CD4-positive, alpha-beta T cell treated with Interleukin-4 for 4 hours (primary cell): ENCODE measurements at places on chromosomes 13 and 19.
A peak's percentile ranks its signal among the peaks of the same experiment; 100 is the strongest.

- DNase-seq: no peak
Observed at GRCh38 chr13:43567608-43568007, 219.2 kb downstream of the ENOX1 start.

DNA sequence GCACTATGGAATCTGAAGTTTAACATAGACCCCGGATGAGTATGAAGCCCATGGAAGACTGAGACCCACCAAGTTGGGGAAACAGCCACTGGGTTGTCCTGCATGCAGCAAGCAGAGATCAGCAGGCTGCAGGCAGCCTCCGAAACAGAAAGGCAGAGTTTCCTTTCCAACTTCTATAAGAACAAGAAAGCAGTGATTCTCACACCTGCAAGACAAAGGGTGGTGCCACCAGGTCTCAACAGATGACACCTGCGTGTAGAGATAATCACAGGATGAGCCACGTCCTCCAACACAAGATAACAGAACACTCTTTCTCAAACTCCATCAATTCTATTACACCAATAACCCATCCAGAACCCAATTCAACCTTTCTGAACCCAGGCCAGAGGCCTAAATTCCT is 457.9 kb downstream of the FOXO1 start:
- DNase-seq: peak; percentile 15

- DNase-seq: no peak
Observed at GRCh38 chr13:24134757-24135156, 25.8 kb upstream of the SPATA13 start.

DNA sequence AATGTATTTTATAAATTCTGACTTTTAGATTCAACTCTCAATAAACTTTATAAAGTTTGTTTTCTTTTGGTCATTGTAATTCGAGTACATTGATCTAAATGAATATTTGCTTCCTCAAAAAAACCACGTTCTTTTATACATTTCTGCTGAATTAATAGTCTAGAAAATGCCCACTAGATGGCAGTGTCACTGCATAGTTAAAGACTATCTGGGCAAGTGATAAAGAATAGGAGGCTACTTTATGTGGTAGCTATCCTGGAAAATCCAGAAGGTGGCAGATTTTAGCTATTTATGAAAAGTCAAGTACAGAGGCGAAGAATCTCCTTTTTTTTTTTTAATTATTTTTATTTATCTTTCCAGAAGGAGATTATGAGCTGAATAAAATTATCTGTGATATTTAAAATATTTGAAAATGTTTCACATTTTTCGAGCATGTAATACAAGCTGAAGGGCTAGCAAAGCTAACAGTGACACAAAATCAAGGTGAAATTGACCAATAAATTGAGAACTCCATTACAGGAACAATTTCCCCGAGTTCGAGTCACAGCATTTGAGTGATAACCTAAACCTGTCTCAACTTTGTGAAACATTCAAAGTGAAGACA is 221.8 kb downstream of the OLFM4 start:
- DNase-seq: peak; percentile 42

- DNase-seq: no peak
Observed at GRCh38 chr13:114237415-114238112, 2.9 kb downstream of the CDC16 start.

- DNase-seq: no peak
Observed at GRCh38 chr19:45186509-45187334, 8.1 kb downstream of the BLOC1S3 start.

DNA sequence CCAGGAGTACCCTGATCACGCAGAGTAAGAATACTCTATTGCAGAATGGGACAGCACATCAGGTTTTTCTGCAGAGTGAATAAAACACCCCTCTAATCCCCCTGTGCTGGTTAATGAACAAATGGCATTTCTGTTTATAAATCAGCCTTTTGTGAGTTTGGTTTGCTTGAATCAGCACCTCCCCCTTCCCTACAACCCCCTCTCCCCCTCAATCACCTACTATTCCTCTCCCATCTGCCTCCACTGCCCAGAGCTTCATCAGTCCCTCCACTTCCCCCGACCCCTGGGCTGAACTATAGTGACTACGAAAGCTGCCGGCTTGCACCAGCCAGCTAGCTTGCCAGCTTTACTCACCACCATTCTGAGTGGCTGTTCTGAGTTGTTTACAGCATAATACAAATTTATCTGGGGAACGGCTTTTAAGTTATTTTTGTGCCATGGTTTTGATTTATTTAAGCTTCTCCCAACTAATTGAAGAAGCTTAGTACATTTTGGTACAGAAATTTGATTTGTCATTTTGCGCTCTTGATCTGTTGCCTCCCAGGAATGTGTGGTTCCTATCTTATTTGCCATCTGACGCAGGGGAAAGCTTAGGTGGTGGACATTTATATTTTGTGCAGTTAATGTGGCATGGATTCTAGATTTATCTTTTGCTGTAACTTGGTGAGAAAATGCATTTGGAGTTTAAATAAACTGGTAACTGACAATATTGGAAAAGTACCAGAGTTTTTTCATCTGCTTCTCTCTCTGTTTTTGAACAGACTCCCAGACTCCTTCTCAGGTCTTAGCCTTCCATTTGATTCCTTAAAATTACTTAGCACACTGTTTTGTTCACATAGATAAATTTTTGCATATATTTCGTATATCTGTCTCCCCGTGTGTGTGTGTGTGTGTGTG is 41.7 kb upstream of the WDFY2 start:
- no peak for DNase-seq

DNA sequence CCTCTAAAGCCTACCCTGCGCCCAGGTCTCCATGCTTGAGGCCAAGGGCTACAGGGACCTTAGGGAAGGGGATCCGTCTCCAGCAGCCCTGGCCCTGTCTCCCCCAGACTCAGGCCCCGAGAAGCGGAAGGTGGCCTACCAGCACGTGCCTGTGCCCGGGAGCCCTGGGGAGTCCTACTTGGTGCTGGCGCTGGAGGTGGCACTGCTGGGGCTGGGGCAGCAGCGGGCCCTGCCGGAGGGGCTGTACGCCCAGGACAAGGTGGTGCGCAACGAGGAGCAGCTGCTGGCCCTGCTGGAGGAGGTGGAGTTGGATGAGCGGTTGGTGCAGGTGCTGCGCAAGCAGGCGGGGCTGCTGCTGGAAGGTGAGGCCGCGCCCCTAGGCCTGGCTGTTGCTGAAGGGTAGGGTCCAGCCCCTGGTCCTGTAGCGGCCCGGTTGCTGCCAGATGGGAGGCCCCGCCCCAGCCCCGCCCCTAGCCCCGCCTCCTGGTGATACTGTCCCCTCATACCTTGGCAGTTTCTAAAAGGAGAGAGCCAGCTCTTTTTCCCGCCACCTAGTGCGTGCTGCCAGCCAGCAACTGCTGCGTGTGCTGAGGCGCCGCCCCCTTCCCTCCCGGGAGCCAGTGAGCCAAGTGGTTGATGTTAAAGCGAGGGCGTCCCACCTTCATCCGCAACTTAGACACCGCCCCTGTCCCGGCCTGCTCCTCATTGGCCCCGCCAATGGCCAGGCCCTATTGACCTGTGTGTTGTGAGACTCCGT is 22.6 kb downstream of the ZSWIM4 start:
- DNase-seq: peak; percentile 48

GRCh38 chr19:20416661-20417060 is 148.9 kb downstream of the ZNF737 start:
- DNase-seq: no peak

DNA sequence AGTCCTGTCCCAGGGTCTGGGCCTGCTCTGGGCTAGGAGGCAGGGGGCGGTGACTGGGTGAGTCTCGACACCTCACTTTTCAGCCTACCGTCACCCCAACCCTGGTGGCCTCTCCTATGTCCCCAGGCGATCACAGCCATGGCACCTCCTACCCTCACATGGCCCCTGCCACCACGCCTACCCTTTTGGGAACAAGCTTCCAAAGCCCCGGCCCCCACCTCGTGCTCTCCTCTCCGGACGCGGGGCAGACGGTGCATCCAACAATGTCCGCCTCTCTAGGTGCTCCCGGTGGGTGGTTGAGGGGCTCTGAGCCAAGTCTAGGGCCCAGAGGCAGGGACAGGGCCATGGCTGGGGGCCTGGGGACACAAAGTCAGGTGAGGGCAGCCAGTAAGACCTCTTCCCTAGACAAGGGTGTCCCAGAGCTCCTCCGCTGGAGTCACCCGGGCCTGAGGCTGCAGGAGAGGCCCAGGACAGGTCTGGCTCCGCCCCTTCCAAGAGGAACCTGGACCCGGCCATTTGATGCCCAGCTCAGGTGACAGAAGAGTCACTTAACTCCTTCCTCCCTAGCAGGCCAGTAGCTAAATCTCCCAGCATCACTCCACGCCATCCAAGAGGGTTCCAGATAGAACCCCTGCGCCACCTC is at the start of gene SYNE4:
Gene SYNE4 (minus strand): TSS at position 478 of the 643 bp plus-strand sequence. CDS start 132 bp downstream, at position 346.
- no peak for DNase-seq

DNA sequence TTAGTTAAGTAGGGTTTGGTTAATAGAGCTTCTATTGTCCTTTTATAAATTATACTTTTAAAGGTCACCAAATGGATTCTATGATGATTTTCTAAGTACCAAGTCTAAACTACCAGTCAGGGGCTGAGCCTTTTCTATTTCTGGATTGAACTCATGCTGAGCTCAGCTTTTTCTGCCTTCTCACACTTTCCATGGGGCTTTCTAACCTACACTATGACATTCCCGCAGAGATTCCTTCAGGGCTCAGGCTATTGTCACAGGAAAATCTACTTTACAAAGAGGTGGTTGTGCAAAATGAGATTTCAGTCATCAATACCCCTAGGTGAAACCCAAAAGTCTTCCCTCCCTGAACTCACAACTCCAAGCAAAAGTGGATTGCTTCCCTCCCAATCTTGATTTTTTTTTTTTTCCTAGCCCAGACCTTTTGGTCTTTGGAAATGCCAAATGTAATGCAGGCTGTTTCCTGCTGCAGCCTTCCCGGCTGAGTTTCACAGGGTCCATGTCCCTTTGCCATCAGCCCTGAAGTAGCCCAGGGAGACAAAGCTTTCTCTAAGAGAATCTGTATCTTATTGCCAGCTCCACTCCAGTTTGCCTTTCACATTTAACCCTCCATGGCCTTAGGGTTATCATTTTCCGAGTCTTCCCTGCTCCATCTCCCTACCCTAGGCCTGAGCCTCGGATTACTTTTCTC is 13.6 kb downstream of the C13orf42 start:
- DNase-seq: no peak

GRCh38 chr19:15248106-15248505 is 15.9 kb upstream of the EPHX3 start:
- DNase-seq: no peak

GRCh38 chr19:30743011-30743410 is 370.8 kb downstream of the ZNF536 start:
- no peak for DNase-seq

DNA sequence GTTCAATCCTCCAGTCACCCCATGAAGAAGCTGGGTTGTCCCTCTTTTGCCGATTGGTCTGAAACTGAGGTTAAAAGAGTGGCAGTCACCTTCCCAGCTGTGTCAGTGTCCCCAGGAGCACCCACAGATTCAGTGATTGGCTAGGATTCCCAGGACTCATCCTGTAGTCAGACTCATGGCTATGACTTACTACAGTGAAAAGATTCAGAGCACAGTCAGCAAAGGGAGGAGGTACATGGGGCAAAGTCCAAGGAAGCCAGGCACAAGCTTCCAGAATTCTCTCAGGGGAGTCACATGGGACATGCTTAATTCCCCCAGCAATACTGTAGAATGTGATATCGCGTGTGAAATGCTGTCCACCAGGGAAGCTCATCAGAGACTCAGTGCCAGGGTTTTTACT is 14.2 kb downstream of the ZNF473 start:
- DNase-seq: no peak

DNA sequence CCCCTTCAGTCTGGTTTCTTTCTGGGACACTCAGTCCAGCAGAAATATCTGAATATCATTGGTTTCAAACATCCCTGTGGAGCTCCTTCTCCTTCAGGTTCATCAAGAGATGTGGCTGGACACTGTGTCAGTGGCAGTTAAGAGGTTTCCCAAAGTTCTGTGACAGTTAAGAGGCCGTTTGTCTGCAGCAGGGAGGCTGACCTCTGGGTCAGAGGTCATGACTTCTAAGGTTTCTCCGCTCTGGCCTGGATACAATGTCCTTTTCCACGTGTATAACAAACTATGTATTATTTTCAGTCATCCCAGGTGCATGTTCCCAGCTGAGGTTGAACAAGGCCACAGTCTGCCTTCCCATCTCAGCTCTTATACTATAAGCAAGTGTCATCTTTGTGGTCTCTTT is 174.9 kb downstream of the B3GLCT start:
- DNase-seq: no peak

DNA sequence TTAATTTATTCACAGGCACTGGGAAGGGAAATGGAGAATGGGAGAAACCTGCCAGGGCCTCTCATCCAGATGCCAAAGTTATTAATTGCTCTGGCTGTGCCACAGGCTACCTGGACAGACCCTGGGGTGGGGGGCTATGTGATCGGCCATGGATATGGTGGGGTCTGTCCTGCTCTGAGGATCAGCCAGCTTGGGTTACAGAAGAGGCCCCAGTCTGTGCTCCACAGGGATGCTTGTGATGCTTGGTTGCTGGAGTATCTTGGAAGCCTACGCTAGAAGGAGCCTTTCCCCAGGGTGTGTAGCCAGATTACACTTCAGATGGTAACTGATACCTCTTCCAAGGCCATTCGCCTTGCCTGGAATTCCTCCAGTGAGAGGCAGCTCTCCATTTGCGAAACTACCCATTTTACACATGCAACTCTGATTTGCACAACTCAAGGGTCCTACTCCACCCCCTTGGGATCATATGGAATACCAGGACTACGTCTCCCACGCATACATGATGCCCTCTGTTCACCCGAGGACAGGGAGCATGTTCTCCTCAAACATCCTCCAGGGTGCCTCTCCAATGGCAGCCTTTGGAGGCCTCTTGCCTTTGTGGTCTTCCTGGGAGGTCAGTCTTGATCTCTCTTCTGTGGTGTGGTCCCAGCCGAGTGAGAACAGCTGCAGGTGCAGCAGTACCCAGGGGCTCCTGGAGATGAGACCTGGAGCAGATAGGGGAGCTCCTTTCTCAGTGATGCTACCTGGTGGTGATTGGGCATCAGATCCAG is 186.6 kb upstream of the TSHZ3 start:
- DNase-seq: no peak

DNA sequence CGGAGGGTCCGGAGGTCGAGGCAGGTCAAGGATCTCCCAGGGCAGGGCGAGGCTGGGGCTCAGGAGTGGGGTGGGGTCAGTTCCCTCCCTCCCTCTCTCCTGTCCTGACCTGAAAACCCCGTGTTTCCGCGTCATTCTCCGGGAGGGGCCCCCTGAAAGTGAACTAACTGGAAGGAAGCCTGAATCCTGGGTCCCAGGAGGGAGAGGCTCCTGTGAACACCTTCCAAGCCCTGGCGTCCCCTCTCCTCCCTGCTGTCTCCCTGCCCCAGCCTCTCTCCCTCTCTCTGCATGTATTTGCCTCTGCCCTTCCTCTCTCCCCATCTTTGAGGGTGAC is 741 bp upstream of the CADM4 start:
- DNase-seq: no peak

GRCh38 chr13:34521171-34521570 is 420.9 kb upstream of the NBEA start:
- no peak for DNase-seq

- DNase-seq: no peak
Observed at GRCh38 chr13:23289917-23290357, 109.2 kb downstream of the SGCG start.

- DNase-seq: no peak
Observed at GRCh38 chr13:28318496-28318895, 176.4 kb downstream of the FLT1 start.
